ENCODE measurements at places on chromosomes 6 and 20.

GRCh38 chr6:149166336-149166735 is 151.2 kb upstream of the TAB2 start:
- DNase-seq: no peak

DNA sequence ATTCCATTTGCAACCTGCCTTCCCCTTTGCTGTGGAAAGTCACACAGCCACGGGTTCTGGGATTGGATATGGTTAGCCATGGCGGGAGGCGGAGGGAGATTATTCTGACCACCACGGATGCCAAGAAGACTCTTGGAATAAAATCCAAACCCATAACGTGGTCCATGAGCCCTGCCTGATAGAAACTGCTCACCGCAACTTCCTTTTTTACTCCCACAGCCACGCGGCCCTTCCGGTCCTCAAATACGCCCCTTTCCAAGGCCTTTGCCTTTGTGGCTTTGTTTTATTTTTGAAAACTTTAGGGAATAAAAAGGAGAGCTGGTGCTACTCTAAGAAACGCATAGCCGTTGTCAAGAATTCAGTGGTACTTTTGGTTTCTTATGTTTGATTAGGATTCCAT is 602.5 kb upstream of the CDH4 start:
- DNase-seq: no peak

GRCh38 chr6:136274062-136274461 is 15.6 kb downstream of the BCLAF1 start:
- no peak for DNase-seq

GRCh38 chr6:135910790-135911618 is 59.5 kb downstream of the PDE7B start:
- no peak for DNase-seq

DNA sequence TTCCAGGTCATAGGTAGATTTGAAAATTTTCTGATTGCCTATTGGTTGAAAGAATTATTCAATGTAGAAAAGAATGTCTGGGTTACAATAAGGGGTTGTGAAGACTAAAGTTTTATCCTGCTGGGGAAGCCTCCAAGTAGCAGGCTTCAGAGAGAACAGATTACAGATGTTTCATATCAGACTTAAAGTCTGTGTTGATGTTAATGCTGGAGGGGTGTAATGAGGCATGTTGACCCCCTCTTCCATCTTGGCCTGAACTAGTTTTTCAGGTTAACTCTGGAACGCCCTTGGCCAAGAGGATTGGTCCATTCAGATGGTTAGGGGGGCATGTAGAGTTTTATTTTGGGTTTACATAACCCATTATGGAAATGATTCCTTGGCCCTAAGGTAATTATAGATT is 356.2 kb downstream of the UTRN start:
- DNase-seq: no peak

DNA sequence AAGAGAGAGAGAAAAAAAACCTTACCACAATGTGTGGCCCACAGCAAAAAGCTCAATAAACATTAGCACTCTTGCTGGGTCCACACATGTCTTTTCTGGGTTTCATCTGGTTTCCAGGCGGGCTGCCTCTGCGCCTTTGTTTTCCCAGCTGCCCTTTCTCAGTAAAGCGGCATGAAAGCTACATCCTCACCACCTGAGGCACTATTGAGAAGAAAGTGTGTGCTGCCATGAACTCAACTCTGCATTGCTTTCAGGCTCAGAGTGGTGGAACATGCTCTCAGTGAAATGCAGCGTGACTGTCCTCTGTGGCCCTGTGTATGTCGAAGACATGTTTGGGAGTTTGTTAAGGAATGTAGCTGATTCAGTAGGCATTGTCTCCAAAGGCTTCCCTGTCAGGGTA is 102.3 kb downstream of the LYRM2 start:
- no peak for DNase-seq

DNA sequence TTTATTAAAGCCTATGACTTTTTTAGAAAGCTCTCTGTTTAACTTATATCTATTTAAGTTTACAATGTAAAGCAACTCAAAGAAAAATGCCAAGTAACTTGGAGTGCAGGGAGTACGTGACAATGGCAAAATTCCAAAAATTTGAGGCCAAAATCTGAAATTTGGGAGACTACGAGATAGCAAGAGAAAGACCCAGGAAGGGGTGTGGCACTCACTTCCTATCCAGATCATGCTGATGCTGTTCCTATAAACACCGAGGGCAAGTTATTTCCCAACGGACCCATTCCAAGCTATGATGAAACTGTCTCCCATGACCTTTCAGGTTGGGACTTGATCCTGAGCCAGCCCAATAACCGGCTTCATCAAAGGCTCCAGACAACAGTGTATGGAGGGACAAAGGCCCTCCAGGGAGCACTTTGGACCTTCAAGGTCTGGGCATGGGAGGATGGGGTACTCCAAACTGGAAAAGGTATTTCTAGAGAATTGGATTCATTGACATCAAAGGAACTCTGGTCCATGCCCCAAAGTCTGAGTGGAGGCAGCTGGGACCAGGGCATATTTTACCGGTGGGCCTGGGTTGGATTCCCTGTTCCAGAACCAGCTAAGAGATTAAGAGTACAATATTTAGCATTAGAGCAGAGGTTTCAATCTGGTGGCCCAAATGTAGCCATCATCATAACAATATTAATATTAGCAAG is 15.7 kb upstream of the SLC13A3 start:
- no peak for DNase-seq

- no peak for DNase-seq
Observed at GRCh38 chr6:116292553-116292952, 12.8 kb upstream of the TSPYL1 start.

GRCh38 chr20:40942006-40942405 is 86.6 kb upstream of the TOP1 start:
- no peak for DNase-seq

- no peak for DNase-seq
Observed at GRCh38 chr6:7723554-7723953, 2.3 kb upstream of the BMP6 start.

- no peak for DNase-seq
Observed at GRCh38 chr20:50460115-50460607, 50.0 kb upstream of the PTPN1 start.

DNA sequence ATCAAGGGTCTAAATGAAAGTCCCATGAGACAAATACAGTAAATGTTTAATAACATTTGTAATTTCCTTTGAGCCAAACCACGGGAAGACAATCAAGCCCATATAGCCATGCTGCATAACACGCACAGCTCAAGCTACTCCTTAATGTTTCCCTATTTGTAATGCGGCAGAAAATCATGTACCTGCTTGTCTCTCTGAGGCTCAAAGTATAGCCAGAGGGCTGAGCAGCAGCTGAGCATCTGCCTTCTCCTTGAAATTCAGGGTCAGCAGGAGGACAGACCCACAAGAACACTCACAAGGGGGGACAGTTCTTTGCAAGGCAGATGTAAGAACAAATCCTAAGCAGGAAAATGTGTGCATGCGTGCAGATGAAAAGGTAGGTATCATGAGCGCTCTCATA is 45.8 kb upstream of the JARID2 start:
- DNase-seq: no peak

DNA sequence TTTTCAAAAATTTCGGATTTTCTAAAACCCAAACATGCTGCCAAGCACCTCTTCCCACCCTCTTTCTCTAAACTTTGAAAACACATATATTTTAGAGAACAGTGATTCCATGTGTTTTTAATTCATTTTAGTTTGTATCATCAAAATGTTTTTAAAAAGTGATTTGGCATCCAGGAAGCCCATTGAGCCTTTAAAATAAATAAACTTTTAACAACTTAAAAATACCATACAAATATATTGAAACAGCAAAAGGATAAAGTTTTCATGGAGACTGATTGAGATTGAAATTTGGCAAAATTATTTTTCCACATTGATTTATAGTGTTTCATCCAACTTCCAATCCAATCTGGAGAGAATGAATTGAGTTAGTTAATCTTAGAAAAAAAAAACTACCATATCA is 374.7 kb downstream of the CD109 start:
- DNase-seq: no peak
